A549 (cell line): ENCODE measurements at places on chromosomes 5 and 9. TPM values are rescaled to one million over a fixed set of nuclear protein-coding genes. Genes with fewer than 3 reads are reported as not detected.
A peak's percentile ranks its signal among the peaks of the same experiment; 100 is the strongest.

ZCCHC10 gene
- polyA plus RNA-seq, result 27.1 to 28.3 TPM (median 28.3 TPM) in 3 replicates

ARL10 gene
- 0.15 to 0.51 TPM (median 0.38 TPM) in 3 replicates for polyA plus RNA-seq

- DNase-seq, result no peak
Measured at GRCh38 chr9:126482361-126483044, 131.2 kb upstream of the LMX1B start.

GRCh38 chr9:20684875-20685696 is 1.0 kb downstream of the FOCAD start:
- peak; percentile 7 for DNase-seq

DNA sequence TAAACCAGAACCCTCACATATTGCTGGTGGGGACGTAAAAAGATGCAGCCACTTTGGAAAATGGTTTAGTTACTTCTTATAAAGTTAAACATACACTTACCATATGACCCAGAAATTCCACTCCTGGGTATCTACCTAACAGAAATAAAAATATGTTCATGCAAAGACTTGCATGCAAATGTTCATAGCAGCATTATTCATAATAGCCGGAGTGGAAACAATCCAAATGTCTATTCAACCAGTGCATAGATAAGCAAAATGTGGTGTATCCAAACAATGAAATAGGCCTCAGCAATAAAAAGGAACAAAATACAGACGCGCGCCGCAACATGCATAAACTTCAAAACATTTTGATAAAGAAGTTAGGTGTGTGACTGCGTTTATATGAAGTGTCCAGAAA is 11.6 kb downstream of the EGR1 start:
- DNase-seq, result no peak
